ENCODE measurements at places on chromosomes 11 and 22.
A peak's percentile ranks its signal among the peaks of the same experiment; 100 is the strongest.

DNA sequence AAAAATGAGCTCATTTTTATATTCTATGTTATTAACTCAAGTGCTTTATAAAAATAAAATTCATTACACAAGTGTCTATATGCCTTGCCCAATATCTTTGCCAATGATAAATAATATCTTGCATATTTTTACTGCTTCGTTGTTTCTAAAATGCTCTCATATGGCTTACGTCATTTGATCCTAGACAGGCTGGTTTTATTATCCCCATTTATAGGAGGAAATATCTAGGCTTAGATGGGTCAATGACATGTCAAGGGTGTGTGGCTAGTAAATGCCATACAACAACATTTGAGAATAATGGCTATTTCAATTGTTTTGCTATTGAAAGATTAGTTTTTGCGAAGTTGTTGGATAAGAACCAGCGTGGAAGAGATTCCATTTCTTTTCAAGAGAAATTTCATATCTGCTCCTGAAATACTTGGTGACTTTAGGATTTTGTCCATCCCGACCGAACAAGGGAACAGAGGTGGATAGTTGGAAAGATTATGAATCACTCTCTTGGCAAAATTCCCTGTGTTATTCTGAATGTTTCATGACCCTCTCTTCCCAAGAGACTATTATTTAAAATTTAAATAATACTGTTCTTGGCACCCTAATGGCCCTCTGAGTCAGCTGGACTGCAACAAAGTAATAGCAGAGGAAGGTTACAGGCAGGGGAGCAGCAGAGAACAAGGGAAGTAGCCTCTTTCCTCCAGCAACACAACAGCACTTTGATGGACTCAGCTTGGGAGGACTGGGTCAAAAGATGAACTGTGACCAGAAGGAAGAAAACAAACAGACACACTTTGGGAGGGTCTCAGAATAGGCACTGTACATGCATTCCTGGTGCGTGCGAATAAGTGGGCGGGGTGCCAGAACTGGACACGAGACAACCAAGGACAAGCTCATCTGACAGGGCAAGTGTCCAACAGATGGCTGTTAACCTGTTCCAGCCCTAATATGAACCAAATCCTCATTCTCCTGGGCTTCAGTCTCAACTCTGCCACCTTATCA lies 94.5 kb downstream of the ME3 start:
- peak; percentile 68 for DNase-seq

DNA sequence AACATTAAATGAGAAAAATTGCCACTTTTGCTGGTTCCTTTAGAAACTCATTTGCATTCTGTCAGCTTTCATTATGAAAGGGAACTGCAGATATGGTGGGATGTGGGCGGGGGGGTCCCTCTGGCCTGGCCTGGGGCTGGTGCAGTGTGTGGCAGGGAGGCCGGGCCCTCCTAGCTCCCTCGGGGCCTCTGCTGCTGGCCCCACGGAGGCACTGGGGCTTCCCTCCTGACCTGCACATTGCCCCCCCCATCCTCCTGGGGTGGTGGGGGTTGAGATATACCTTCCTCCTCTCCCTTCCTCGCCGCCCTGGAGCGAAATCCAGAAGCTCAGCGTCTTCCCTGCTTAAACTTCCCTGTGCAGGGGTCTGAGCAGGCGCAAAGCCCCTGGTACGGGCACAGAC lies 1005.9 kb downstream of the BRD1 start:
- DNase-seq: no peak

DNA sequence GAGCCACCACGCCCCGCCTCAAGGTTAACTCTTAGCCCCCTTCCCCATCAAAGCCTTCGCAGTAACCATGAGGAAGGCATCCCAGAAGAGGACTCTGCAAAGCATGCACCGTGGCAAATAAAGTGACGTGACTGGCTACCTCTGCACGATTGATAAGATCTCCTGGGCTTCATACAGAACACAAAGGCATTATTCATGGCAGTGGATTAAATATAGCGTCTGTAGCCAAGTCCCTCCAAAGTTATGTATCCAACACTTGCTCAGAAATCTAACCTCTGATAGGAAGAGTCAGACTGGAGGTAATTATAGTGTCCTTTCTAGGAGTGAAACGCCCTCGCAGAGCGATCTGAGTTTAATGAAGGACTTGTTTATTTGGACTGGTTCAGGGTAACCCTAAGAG lies 22.4 kb downstream of the CPT1A start:
- DNase-seq: no peak

DNA sequence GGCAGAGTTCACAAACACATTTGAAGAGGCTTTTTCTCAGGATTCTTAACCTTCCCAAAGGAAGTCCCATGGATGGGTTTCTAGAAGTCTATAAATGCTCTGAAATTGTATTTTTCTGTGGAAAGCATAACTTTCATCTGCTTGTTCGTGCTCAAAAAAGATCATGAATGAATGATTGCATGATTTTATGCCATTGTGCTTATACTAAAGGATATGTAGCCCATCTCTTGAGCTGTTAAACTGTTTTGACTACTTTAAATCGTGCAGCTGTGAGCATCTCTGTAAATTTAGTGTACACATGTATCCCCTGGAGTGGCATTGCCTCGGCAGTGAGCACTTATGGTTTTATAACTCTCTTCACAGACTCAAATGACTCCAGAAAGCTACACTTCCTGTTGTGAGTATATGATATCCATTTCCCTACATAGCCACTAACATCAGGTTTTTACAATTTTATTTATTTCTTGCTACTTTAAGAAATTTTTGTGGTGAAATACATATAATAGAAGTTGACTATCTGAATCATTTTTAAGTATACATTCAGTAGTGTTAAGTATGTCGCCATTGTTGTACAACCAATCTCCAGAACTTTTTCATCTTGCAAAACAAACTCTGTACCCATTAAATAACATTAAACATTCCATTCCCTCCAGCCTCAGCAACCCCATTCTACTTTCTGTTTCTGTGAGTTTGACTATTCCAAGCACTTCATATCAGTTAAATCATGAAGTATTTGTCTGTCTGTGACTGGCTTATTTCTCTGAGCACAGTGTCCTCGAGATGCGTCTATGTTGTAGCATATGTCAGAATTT lies 8.0 kb downstream of the NEAT1 start:
- DNase-seq: peak; percentile 57

- DNase-seq: no peak
Observed at GRCh38 chr22:43001271-43002201, 13.4 kb downstream of the PACSIN2 start.

- DNase-seq: no peak
Observed at GRCh38 chr22:40748388-40749355, 69.4 kb downstream of the MCHR1 start.

DNA sequence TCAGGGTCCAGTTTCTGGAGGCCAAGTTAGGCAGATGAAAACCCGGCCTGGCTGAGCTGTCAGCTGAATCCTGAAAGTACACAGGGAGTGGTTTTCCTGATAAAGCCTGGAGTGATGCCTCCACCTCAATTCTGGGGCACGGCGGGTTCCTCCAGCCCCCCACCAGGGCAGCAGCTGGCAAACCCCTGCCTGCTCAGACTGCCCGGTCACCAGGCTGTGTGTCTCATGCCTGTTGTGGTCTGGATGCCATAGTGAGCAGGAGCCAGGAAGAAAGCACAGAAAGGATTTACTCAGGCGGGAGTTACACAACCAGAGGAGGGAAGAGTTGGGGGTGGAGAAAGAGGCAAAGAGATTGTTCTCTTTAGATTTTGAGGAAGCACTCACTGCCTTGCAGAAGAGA lies 119.9 kb upstream of the RASSF10 start:
- peak; percentile 61 for DNase-seq
